PC-3 (cell line): ENCODE measurements at places on chromosomes 5 and 9. TPM values are rescaled to one million over a fixed set of nuclear protein-coding genes. Genes with fewer than 3 reads are reported as not detected.

Gene PCDHA3
- not detected in 2 replicates for total RNA-seq

Gene FOXD4L6
- total RNA-seq, result not detected in 2 replicates

Gene NCS1
- 13.4 and 14.0 TPM in 2 replicates for total RNA-seq

Gene C9orf72
- total RNA-seq, result 7.9 and 10.4 TPM in 2 replicates

Gene KCNV2
- not detected in 2 replicates for total RNA-seq

Gene PCDHGA10
- 0.23 and 0.84 TPM in 2 replicates for total RNA-seq

Gene LAMC3
- 4.6 and 6.0 TPM in 2 replicates for total RNA-seq

Gene ANKRD18A
- total RNA-seq, result 2.2 and 3.4 TPM in 2 replicates

Gene ANKRD33B
- 13.2 and 14.9 TPM in 2 replicates for total RNA-seq

Gene RNF183
- total RNA-seq, result not detected in 2 replicates

Gene ENTREP1
- total RNA-seq, result 0.36 and 0.46 TPM in 2 replicates

Gene F2R
- total RNA-seq, result 16.1 and 16.9 TPM in 2 replicates

Gene ARL14EPL
- total RNA-seq, result not detected in 2 replicates
